ENCODE measurements at places on chromosomes 2 and 18.

- DNase-seq: no peak
Measured at GRCh38 chr18:3262234-3263131, 550 bp downstream of the MYL12B start.

GRCh38 chr18:46213295-46213694, 109.1 kb downstream of the HAUS1 start:
- DNase-seq: peak; percentile 7

DNA sequence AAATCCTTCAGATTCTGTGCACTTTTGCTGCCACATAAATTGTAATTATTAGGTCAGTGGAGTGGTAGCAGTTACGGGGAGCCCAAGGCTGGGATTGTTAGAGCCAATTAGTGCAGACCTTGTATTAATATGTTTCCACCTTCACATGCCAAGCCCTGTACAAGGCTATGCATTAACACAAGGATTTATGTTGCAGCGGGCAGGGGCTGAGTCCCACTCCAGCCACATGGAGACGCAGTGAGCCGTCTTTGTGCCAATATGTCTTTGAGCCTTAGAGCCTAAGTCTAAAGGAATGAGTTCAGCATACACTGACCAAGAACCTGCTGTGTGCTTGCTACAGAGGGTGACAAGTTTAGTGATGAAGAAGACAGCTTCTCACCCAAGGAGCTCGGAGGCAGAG, 238.2 kb downstream of the TSN start:
- DNase-seq: peak; percentile 11

- no peak for DNase-seq
Measured at GRCh38 chr2:161677634-161678033, 53.4 kb downstream of the SLC4A10 start.

DNA sequence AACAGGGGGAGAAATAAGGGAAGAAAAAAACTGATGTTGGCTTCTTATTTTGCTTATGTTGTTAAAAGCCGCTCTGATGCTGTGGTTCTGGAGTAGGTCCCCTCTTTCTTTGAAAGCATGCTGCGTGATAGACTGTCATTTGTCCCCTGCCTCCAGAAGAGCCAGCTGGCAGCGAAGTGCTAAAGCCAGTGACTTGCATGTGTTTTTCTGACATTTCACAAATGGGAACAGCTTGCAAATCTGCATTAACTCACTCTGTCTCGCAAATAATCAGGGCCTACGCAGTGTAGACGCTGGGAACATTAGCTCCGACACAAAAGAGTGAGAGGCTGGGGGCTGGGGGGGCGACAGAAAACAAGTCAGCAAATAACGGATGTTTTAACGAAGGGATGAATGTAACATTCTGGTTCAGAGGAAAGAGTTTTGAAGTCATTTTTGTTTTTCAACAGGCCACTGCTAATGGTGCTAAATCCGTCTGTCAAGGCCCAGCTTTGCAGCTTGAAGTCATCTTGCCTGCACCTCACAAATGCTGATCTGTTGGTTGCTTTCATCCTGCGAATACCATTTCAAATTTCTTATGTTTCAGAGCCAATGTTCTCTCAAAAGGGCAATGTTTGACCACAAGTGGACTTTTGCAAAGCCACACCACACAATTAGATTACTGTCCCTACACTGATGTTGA, 68.8 kb upstream of the PIK3C3 start:
- DNase-seq: no peak

- DNase-seq: no peak
Measured at GRCh38 chr18:46754188-46754587, 2.7 kb downstream of the ST8SIA5 start.

- DNase-seq: no peak
Measured at GRCh38 chr2:15243762-15244161, 317.4 kb downstream of the NBAS start.

DNA sequence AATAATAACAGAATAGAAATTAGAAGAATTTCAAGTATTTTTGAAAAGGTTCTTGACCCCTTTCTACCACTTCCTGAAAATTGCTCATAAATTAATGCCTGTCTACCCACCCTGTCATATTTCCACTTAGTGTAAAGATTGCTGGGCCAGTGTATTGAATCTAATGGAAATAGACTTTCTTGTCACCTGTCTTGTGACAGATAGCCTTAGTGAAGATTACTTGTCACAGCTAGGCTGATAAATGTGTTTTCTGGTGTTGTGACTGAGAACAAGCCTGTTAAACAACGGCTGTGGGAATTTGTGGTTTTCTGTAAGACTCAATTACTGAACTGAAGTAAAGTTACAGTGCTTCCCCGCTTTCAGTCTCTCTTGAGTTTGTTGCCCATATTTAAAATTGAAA, 37.0 kb downstream of the PIK3C3 start:
- DNase-seq: no peak

DNA sequence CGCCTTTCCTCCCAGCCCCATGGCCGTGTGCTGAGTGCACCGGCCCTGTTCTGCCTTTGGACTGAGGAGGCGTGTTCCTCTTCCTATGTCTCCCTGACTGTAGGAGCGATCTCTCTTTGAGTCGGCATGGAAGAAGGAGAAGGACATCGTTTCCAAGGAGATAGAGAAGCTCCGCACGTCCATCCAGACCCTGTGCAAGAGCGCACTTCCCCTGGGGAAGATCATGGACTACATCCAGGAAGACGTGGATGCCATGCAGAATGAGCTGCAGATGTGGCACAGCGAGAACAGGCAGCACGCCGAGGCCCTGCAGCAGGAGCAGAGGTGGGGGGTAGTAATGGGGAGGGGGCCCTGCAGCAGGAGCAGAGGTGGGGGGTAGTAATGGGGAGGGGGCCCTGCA, 29.4 kb upstream of the ASB1 start:
- DNase-seq: no peak

GRCh38 chr2:233381638-233381995, 27.3 kb downstream of the DGKD start:
- no peak for DNase-seq

DNA sequence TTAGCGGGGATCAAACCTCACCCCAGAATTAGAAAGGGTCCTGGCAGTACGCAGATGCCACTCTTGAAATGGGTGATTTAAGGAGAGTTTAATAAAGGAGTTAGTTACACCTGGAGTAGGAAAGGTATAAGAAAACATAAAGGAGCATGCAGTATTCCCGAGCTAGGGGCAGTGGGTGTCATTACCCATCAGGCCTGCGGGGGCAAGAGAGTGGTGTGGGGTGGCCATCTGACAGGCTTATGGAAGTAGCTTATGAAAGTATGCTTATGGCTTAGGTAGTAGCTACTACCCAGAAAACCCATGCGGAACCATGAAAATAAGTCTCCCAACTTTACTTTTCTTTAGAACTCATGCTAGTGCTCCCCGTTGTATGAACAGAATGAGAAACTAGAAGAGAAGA, 568.9 kb upstream of the ACVR2A start:
- no peak for DNase-seq

DNA sequence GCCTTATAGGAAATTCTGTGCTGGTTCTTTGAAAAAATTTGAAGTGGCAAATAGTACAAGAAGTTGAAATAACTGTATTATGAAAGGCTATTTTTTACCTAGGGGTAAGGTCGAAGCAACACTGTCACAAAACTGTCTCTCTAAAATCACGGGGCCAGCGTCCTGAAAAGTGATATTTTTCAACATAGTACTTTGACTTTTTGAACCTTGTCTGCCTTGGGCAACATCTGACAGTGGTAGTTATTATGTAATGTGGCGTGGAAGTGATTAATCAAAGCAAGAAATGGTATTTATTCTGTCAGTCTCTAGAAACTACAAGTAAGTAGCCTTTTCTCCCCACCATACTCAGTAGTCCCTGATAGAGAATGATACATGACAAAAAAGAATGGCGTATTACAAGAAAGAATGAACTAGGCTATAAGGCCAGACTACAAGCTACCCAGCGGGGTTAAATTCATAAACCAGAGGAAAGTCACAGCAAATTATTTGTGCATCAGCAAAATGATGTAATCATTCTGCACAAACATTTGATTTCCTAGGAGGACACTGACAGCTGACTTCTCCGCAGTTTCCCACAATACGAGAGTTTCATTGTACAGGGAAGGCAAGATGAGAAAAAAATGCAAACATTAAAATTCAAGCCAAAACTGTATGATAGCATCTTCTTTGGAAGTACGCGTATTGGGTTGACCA, 9.8 kb downstream of the GEN1 start:
- DNase-seq: no peak

- DNase-seq: no peak
Measured at GRCh38 chr2:11773111-11773510, 26.7 kb downstream of the LPIN1 start.

GRCh38 chr2:43537137-43537536, 58.7 kb downstream of the THADA start:
- no peak for DNase-seq

GRCh38 chr2:149221898-149222297, 108.5 kb upstream of the LYPD6 start:
- no peak for DNase-seq

DNA sequence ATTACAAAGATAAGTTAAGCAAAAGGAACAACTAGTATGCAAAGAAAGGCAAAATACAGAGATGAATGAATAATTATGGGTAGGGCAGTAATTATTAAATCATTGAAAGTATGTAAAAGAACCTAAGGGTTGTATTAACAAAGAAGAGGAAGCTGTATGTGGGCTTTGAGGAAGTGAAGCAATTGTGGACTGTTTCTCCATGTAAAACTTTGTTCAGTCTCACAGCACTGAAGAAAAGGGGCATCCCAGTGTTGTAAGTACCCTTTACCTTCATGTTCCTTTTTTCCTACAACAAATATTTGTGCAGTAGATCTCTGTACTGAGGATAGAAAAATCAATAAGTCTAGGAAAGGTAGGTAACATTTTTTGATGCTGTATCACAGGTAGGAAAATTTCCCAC, 388.7 kb upstream of the NRP2 start:
- DNase-seq: no peak

DNA sequence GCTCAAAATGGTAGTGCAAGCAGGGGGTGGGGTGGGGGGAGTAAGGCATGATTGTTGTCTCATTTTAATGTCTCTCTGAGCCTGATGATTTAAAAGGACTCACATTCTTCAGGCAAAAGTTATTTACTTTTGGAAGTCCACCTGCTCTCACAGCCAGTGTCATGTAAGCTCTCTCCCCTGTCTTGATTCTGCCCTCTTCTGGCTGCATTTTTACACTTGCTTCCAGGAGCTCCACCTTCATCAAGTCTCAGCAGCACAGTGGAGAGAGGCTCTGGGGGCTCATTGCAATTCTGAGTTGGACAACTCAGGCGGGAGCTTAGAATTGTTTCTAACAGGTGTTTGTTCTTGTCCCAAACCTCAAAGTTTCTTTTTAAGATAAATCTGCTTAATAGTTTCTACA, 39.2 kb downstream of the GNAL start:
- no peak for DNase-seq

DNA sequence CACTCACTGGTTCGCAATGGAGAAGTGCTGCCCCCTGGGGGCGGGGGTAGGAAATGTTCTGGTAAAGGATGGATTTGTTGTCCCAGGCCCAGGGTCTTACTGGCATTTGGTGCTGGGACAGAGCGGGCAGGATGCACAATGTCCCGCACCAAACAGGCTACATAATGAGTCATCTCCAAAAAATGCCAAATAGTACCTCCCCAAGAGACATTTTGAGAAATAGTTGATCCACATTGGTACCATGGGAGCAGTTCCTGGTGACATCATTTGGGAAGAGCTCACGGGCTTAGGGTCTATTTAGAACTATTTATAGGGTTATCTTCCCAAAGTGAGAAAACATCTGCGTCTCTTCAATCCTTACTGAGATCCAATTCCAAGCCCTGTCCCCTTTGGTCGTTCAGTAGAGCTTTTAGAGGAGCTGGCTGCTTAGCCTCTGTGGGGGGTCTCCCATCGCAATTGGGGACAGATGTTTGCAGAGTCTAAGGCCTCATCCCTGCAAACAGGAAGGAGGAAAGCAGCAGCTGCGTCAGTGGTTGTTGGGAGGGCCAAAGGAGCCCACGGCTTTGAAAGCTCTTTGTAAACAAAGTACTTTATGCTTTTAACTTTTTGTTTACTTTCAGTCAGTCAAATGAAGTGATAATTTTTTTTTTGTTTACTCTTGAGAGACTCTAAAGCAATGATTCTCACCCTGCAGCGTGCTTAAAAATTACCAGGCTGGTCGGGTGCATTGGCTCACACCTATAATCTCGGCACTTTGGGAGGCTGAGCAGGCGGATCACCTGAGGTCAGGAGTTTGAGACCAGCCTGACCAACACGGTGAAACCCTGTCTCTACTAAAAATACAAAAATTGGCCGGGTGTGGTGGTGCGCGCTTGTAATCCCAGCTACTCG, 49.3 kb downstream of the GREB1 start:
- peak; percentile 52 for DNase-seq

DNA sequence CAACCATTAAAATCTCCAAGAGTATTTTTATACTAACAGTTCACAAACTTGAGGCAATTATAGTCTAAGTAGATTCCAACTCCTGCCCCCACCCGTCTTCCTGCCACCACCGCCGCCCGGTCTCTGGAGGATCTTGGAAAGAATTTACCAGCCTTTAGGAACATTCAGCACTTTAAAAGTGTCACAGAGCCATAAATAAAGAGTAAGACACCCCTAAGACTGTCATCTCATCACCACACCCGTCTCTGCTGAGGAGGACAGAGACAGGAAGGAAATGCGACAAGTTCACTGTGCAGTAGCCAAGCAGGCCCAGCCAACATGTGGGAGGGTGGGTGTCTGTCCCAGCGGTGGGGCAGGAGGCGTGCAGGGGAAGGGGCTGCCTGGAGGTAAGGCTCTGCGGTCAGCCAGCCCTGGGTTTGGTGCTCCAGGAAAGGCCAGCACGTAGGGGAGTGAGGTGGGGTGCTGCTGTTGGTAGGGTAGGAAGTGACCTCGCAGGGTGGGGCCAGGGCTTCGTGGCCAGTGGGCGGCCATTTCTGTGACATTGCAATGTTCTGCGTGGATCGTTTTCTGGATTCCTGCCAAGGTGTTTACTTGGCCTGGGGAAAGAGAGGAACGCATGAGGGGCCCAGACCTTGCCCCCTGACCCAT, 111.6 kb downstream of the FAM210A start:
- DNase-seq: no peak

DNA sequence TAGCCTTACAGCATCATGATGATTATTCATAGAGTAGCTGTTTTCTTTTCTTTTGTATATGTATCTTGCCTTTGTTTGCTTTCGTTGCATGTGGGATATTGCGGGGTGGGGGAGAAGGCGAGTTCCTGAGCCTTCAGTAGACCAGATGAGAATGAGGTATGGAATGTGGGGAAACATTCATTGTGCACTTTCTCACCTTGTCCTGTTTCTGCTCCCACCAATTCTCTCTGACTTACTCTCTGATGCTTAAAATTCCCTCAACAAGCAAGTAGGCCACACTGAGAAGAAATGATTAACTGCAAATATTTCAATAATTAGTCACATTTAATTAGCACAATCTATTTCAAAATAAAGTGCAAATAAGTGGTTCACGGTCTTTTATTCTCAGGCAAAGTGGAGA, 31.0 kb downstream of the GKN2 start:
- DNase-seq: no peak

GRCh38 chr18:36620788-36621187, 208.0 kb downstream of the TPGS2 start:
- no peak for DNase-seq

- no peak for DNase-seq
Measured at GRCh38 chr18:9596226-9596625, 18.1 kb downstream of the PPP4R1 start.

DNA sequence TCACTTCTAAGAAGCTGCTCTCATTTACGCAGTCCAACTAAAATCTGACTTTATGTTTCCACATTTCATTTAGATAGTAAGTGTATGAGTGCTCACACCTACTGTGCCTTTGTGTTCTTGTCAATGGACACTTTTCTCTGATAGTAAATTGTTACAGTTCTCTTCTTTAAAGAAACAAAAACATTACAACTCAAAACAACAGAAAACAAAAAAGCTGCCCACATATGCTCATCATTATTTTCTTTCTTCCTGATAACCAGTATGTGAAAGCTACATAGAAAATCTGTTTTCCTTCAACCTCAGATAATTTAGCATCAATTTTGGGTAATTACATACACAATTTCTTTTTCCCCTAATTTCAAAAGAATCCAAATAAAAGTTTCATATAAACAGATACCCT, 1247.8 kb upstream of the NXPH2 start:
- DNase-seq: no peak
